ENCODE measurements at places on chromosomes 16 and 17.

DNA sequence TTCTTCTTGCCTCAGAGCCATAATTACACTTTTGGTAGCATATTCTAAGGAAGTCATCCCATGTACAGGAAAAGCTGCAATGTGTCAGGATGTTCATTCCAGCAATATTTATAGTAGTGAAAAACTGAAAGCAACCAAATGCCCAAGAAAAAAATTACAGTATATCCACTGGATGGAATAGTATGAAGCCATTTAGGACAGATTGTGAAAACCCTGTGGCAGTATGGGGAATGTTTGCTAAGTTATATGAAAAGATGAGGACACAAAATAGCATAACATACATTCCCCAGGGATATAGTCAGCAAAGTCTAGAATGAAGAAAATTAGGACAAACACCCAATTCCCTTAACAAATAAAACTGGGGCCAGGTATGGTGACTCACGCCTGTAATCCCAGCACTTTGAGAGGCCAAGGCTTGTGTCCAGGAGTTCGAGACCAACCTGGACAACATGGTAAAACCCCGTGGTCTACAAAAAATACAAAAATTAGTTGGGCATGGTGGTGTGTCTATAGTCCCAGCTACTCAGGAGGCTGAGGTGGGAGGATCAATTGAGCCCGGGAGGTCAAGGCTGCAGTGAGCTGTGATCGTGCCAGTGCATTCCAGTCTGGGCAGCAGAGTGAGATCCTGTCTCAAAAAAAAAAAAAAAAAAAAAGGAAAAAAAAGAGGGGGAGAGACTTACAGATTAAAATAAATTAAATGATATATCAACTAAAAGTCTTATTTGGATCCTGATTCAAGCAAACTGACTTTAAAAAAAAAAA is 2.3 kb downstream of the LRRC3C start:
- DNase-seq, result no peak

GRCh38 chr16:81424771-81425170 is 19.8 kb upstream of the CMIP start:
- no peak for DNase-seq

- DNase-seq, result no peak
Measured at GRCh38 chr16:4491898-4492297, 15.7 kb downstream of the HMOX2 start.

DNA sequence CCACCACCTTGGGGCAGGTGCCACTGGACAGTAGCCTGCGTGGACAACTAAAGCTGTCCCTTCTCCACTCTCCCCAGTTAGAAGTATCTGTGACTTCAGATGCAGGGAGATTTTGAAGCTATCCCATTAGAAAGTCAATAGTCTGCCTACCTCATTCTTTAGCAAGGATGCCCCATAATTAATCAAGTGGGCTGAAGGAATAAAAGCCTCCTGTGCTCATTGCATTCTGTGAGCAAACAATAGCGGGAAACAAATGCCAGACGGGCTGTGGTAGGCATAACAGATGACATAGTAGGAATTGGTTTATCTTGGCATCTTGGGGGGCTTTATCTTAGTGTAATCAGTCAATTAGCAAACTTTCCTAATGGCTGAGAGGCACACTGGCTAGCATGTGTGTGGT is 96.7 kb upstream of the HSBP1 start:
- no peak for DNase-seq

DNA sequence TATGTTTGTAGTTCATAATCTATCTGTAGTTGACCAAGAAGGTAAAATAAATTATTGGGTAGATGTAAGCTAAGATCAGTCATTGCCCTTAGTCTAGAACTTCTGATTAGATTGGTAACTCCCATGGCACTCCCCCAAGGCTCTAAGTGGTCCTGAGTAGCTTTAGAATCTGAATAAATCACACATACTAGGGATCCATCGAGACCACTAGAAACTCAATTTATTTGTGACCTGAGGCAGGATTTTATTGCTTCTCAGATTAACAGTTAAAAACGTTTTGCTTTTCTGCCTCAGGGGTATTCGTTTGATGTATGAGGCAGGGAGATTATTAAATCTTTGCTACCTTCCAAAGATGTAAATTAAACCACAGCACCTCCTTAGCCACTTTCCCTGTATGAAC is 24.9 kb downstream of the CMTR2 start:
- no peak for DNase-seq

GRCh38 chr17:13933441-13934276 is 135.6 kb upstream of the COX10 start:
- no peak for DNase-seq

All from NCI-H510A treated with DMSO at 0.1 percent for 48 hours (cell line).